ENCODE measurements at places on chromosomes 1 and 21.

DNA sequence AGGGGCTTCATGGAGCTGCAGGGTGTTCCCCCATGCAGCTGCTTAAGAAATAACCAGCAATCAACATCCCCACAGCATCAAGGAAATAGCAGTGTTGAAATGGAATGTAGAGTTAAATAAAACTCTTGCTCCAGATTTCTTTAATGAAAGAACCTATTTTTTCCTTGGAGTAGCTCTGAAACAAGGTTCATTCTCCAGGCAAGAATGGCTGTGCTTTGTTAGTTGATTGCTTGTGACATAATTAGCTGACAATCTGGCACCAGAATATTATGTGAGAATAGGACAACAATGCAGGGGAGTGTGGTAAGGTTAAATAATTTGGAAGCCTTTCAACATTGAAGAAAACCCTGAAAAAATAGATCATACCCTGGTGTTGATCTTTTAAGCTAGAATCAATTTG lies 254.2 kb upstream of the RRP15 start:
- no peak for DNase-seq

- no peak for DNase-seq
Observed at GRCh38 chr1:243883551-243883950, 33.5 kb upstream of the AKT3 start.

DNA sequence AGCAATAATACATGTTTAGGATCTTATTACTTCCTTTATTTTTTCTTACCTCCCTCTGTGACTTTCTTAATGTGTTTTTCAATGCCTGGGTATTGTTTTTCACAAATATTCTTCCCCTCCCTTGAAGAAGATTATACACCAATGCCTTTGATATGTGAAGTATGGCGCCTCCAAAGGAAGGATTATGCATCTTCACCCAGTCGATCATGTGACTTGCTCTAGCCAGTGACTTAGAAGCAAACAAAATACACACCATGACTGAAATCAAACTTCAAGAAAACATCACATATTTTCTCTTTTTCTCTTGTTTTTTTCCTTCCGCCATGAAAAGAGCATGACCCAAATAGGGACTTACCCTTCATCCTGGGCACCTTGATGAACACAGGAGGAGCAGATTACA lies 297.1 kb downstream of the NCAM2 start:
- DNase-seq = no peak

DNA sequence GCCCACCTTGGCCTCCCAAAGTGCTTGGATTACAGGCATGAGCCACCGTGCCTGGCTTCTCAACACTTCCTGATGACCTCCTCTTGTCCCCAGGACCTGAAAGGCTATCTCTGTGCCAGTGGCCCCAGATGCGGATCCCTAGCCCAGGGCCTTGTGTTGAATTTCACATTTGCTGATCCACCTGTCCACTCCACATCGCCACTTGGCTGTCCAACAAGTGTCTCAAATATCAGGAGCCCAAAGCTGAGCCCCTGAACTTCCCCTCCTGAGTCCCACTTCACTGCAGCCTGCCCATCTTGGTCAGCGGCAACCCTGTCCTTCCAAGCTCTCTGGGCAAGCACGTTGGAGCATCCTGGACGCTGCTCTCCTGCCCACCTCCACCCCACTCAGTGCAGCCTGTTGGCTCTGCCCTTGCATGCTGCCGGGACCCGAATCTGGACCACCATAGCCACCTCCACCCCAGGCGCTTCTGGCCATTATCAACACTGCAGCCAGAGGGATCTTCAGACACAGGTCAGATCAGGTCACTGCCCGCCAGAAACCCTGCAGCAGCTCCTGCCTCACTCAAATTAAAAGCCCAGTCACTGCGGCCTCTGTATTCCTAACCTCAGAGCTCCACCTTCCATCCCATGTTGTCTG lies 352.5 kb upstream of the VAMP3 start:
- DNase-seq = peak; percentile 25

- DNase-seq = no peak
Observed at GRCh38 chr1:95111014-95111413, 6.1 kb upstream of the TLCD4 start.

- DNase-seq = no peak
Observed at GRCh38 chr1:43880604-43881003, 53.0 kb upstream of the ARTN start.

DNA sequence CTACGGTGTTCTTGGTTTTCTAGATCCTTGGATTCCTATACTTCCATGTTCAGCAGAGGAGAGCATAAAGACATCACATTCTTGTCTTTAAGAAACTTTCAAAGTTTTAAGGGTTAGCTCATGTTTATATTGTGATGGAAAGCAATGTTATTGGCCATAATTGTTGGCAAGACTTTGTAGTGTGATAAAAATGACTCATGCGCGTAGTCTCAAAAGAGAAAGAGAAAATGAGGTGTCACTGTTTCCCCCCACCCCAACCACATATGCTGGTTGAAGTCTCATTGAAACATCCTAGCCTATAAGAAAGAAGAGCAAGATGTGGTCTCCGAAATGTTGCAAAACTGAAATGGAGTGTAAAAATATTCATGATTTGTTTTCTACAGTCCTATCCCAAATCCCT lies 348.8 kb downstream of the PTBP2 start:
- DNase-seq = no peak

DNA sequence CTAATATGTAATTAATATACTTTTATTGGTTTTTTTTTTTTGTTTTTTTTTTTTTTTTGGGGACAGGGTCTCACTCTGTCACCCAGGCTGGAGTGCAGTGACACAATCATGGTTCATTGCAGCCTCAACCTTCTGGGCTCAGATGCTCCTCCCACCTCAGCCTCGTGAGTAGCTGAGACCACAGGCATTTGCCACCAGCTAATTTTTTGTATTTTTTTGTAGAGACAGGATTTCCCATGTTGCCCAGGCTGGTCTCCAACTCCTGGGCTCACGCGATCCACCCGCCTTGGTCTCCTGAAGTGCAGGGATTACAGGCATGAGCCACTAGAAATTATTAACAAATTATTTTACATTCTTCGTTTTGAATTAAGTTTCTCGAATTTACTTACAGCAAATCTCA lies 16.8 kb upstream of the POGZ start:
- no peak for DNase-seq

DNA sequence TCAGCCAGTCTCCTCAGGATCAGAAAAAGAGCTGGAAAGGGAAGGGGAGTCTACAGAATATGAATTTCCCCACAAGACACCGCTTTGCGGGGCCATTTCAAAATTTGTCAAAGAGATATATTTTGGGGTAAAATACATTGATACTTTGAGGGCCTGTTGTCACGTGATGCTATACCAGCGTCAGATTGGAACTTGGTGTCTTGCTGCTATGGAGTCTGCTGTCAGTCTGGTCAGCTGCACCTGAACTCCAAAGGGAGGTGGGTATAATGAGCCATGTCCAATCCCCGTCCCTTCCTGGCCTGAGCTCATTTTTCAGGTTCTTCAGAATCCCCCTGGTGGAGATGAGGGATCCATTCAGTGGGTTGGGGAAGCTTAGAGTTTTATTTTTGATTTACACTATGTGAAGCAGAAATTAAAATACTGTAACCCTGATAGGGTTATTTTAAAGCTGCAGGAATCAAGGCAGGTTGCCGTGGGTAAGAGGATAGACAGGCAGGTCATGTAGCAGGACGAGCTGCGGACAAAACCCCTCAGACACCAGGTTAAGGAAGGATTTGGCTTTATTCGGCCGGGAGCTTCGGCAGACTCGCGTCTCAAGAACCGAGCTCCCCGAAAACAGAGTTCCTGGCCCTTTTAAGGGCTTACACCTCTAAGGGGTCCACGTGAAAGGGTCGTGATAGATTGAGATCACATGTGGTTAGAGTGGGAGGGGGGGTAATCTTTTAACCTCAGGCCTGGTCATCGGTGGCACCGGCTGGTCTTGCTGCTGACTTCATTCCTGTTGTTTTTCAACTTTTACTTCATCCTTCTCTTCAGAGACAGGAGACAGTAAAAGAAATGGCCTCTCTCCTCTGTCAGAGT lies 2.2 kb upstream of the POFUT2 start:
- peak; percentile 16 for DNase-seq

GRCh38 chr1:162040657-162041056 lies 17.0 kb upstream of the OLFML2B start:
- no peak for DNase-seq

GRCh38 chr1:242788771-242789170 lies 264.3 kb upstream of the PLD5 start:
- no peak for DNase-seq

DNA sequence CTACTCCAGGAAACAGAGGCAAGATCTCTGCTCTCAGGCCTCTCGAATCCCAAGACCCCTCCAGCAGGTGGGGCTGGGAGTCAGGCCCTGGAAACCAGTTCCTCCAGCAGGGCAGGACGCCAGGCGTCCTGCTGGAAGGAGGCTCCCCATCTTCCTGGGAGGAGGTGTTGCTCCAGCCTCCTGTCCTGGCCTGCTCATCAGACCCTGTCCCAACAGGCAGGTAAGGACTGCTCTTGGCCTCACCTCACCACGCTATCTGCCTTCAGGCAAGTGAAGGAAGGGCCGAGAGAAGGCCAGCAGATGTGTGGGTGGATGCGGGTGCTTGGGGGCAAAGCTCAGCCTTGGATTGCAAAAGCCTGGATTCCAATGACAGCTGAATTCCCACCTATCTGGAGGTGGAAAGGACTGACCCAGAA lies 82.9 kb downstream of the SSBP3 start:
- DNase-seq = no peak

DNA sequence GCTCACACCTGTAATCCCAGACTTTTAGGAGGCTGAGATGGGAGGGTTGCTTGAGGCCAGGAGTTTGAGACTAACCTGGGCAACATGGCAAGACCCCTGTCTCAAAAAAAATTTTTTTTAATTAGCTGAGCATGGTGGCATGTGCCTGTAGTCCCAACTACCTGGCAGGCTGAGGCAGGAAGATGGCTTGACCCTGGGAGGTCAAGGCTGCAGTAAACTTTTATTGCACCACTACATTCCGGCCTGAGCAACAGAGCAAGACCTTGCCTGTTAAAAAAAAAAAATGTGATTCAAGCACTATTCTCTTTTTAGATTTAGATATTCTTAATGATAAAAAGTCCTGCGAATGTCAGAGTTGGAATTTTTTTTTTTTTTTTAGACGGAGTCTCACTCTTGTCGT lies 102.5 kb upstream of the L1TD1 start:
- no peak for DNase-seq

GRCh38 chr1:119391749-119392148 lies 23.2 kb downstream of the HAO2 start:
- no peak for DNase-seq

DNA sequence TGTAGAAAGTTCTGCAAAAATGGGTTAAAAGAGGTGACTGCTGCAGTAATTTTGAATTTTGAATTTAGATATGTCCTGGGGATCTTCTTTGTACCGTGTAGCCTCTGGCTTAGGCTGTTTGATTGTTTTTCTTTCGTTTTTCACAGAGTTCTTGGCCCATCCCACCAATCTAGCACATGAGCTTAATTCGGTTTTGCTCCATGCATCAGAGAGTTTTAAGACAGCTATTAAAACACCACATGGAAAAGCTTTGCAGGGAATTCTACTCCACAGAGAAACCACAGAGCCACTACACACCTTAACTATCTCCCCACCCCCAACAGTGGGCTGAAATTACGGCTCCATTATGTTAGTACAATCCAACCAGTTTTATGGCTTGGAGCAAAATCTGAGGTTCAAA lies 25.5 kb downstream of the SPAG17 start:
- no peak for DNase-seq

DNA sequence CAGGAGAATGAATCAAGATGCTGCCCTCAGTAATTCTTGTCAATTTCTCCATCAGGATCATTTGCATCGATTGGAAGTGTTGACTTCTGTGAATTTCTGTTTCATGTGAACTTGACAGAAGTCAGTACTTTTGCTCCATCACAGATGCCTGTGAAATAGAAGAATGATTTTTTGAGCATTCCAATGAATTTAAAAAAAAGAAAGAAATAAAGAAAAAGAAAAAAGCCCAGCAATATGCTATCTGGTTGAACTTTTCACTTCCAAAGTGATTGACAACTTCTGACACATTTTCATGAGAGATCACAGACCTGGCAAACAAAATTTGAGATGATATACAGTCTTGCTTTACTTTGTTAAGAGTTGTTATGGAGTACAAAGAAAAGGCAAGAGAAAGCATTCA lies 175.3 kb downstream of the RWDD3 start:
- DNase-seq = no peak

GRCh38 chr1:8075511-8076051 lies 49.5 kb upstream of the ERRFI1 start:
- no peak for DNase-seq

- DNase-seq = no peak
Observed at GRCh38 chr1:187665483-187665882, 836.7 kb downstream of the PLA2G4A start.

DNA sequence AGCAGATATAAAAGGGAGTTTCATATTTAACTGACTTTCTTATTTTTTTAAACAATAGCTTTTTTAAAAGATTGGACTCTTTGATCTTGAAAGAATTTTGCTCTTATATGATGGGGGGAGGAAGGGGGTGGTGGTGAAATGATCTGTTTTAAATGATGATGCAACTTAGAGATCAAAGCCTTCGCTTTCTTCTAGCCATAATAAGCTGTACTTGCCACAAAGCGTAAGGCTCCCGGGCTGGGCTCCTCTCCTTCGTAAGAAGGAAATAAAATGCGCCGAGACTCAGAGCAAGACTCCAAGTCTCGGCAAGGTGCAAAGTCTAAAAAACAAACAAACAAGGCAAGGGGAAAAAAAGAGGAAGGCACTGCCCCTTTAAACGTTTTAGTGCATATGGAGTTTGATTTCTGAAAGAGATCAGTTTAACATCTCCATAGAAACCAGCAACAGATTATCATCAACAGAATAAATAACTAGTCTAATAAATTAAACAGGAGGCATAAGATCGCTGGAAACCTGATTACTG lies 3.3 kb downstream of the CASZ1 start:
- DNase-seq = no peak

GRCh38 chr21:41365377-41366107 lies 3.7 kb downstream of the MX2 start:
- no peak for DNase-seq

DNA sequence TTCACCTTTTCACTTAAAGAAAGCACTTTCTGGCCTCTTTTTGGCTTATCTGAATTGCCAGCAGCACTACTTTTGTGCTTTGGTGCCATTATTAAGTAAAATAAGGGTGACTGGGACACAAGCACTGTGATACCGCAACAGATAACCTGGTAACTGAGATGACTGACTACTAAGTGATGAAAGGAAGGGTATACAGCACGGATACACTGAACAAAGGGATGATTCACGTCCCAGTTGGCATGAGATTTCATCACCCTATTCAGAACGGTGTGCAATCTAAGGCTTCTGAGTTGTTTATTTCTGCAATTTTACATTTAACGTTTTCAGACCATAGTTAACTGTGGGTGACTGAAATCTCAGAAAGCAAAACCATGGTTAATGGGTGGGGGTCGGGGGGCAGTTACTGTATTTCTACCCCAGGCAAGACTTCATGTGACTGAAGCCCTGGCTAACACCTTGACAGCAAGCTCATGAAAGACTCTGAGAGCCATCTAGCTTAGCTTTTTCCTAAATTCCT lies 102.8 kb downstream of the CLIC6 start:
- no peak for DNase-seq

DNA sequence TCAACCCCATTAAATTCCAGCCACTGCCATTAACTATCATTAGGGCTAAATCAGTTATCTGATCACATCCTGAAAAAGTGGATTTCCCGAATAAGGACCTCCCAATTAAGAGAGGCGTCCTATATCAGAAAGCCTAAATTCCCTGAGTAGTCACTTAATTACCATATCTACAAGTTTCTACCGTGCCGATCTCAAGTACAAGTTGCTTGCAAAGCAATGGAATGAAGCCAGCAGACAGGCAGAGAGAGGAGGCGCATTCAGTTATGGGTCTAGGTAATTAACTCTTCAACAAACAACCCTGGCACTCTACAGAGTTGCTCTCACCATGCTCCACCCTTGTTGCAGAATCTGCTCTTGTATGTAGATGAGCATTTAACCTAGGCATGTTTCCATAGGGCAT lies 494.6 kb upstream of the RUNX1 start:
- no peak for DNase-seq
